Fibroblast of skin of left quadriceps (primary cell): ENCODE measurements at places on chromosomes 4 and X.

- DNase-seq, result peak; percentile 13
These were observed 24.1 kb downstream of the ZCCHC12 start for GRCh38 chrX:118847676-118848075.

GRCh38 chrX:48831909-48832291 lies 3.5 kb downstream of the PCSK1N start:
- no peak for DNase-seq

DNA sequence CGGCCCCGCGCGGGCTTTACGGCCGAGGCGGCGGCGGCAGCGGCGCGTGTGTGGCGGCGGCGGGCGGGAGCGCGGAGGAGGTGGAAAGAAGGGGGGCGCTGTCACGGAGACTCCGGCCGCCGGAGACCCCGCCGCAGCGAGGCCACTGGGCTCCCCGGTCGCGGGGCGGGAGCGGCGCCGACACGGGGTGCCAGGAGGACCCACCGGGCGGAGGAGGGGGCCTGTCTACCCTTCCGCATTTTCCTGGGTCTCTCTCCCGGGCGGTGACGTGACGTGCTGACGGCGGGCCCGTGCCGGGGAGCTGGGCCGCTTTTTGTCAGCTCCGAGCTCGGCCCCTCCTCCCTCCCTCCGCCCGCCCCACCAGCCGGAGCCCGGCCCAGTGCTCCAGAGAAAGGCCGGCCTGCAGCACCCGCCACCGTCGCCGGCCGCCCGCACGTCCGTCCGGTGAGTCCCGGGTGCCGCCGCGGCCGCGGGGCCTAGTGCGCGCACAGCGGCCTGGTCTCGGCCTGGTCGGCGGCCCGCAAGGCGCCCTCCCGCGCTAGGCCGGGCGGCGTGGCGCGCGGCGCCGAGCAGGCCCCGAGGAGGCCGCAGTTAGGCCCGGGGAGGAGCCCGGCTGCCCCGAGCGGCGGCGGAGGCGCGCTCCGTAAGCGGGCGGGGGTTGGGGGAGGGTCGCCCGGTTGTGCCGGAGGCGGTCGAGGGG lies at the start of gene ZFX:
ZFX (plus strand) TSS at position 379 of the 700 bp plus-strand sequence. CDS start 23,014 bp downstream, outside the sequence.
- DNase-seq, result no peak

GRCh38 chrX:133134282-133134681 lies 37.4 kb upstream of the USP26 start:
- no peak for DNase-seq

DNA sequence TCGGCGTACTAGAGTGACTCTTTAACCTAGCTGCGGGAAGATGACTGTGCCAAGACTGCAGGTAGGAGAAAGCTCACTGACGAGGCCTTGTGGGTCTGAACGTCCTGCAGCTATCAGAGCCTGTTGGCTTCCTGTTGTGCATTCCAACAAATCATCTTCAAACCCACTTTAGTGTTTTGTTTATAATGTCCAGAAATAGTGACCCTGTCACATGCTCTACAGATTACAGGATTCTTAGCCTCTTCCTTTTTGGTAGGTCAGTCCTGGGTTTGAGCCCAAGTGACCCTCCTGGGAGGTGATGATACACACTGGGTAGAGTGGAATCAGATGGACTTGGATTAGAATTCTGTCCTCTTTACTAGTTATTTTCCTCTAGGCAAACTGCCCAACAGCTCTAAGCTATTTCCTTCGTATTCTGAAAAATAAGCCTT lies 33.2 kb downstream of the HTT start:
- DNase-seq, result no peak

DNA sequence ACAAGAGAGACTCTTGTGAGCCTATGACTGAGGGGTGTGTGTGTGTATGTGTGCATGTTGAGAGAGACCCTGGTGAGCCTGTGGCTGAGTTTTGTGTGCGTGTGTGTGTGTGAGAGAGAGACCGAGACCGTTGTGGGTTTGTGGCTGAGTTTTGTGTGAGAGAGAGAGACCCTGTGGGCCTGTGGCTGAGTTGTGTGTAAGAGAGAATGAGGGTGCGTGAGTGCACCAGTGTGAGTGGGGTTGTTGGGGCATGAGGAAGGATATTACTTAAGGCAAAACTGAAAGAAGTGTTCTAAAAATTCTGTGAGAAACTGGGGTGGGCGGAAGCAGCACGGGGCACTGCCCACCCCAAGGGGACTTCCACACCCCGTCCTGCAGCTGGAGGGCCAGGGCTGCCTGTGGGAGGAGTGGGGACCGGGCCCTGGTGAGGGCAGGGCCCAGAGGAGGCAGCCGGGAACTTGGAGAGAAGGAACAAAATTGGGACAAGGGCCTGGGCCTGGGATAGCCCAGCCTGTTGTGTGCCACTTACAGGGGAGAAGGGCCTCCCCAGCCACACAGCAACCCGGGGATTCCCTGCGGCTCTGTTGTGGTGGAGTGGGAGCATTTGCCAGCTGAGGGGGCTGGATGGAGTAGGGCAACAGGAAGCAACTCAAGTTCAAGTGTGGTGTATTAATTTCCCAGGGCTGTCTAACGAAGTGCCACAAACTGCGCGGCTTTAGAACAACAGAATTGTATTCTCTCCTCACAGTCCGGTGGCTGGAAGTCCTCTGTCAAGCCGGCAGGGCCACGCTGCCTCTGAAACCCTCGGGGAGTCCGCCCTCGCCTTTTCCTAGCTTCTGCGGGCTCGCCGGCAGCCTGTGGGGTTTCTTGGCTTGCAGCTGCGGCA lies 22.1 kb downstream of the TMEM131L start:
- DNase-seq, result no peak

- DNase-seq, result no peak
These were observed 7.7 kb downstream of the NKX3-2 start for GRCh38 chr4:13536607-13537006.

GRCh38 chr4:107792711-107793110 lies 32.0 kb upstream of the SGMS2 start:
- no peak for DNase-seq

GRCh38 chrX:135973025-135973547 lies 702 bp downstream of the MMGT1 start:
- DNase-seq, result no peak
